ENCODE measurements at places on chromosomes 1 and 21.
A peak's percentile ranks its signal among the peaks of the same experiment; 100 is the strongest.

- no peak for DNase-seq
Measured at GRCh38 chr1:234503193-234504050, 24.4 kb upstream of the TARBP1 start.

DNA sequence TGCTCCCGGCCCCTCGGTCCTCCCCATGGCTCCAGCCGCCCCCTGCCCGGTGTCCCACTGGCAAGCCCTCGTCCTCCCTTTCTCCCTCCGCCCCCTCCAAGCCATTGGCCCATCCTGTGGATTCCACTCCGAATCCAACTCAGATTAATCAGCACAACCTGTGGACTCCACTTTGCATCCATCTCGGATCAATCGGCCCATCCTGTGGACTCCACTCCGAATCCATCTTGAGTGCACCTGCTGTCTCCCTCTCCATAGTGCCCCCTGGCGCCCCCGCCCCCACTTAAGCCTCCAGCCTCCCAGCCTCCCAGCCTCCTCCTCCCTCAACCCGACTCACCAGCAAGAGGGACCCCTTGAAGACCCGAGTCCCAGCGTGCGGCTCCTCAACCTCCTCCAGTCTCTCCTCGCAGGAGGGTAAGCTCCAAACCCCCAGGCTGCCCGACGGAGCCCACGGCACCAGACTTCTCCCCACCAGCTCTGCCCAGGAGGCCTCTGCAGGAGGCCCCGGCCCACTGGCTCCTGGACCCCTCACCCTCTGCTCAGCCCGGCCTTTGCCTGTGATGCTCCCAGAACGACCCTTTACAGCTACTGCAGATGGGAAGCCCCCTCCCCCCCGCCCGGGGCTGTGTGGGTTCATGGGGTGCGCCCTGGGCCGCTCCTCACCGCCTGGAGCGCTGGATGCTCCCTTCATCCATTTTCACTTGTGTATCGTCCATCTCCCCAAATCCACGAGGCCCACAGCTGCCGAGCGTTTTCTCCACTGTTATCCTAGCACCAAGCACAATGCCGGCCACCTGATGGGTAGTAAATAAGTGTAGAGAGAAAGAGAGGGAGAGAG is 40.6 kb upstream of the TSPEAR start:
- no peak for DNase-seq

DNA sequence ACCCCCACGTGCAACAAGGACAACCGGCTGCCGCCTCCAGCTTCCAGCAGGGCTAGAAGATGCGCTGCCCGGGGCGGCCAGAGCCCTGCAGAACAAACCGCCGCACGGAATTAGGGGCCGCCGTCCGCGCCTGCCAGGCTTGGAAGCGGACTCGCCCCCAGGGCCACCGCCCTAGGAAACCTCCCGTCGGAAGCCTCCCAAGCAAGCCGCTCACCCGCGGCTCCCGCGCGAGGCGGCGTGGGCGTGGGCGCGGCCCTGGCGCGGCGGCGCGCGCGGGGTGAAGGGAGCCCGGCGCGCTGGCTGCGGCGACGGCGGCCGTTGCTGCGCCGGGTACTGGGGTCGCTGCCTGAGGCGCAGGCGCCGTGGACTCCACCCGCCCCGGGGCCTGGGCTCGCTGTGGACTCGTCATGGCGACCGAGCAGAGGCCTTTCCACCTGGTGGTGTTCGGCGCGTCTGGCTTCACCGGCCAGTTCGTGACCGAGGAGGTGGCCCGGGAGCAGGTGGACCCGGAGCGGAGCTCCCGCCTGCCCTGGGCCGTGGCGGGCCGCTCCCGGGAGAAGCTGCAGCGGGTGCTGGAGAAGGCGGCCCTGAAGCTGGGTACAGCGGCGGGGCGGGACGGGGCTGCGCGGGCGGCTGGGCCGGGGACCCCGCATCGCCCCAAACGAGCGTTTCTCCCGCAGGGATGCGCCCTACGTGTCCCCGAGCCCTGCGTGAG is at the start of gene SCCPDH:
SCCPDH (plus strand) TSS at position 394 of the 715 bp plus-strand sequence; CDS start at position 408, 14 bp downstream.
- DNase-seq = peak; percentile 39

DNA sequence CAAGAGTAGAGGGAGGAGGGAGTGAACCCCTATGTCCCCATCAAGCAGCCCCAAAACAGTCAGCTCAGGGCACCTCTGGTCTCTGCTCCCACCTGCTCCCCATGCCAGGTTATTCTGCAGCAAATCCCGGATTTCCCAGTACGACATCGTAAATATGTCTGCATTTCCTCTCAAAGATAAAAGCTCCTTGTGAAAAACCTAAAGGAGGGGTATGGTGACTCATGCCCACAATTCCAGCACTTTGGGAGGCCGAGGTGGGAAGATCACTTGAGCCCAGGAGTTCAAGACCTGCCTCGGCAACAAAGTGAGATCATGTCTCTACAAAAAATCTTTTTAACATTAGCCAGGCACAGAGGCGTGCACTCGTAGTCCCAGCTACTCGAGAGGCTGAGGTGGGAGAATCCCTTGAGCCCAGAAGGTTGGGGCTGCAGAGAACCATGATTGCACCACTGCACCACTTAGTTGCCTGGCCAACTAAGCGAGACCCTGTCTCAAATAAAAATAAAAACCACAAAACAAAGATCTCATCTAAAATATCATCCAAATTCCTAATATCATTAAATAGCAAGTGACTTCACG is 7.1 kb downstream of the ACOT7 start:
- no peak for DNase-seq

DNA sequence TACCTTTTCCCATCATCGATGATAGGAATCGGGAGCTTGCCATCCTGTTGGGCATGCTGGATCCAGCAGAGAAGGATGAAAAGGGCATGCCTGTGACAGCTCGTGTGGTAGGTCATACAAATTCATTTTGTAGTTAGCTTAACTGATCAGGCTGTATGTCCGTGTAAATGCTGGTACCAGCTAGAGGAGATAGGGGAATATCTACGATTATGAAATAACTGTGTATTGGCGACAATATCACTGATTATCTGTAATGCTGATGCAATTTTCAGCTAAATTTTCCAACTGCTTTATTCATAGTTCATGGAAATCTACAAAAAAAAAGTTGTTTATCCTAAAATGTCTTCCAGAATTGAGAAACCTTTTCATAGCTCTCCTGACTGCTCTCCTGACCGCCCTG is 8.3 kb downstream of the PRDX6 start:
- DNase-seq = no peak

DNA sequence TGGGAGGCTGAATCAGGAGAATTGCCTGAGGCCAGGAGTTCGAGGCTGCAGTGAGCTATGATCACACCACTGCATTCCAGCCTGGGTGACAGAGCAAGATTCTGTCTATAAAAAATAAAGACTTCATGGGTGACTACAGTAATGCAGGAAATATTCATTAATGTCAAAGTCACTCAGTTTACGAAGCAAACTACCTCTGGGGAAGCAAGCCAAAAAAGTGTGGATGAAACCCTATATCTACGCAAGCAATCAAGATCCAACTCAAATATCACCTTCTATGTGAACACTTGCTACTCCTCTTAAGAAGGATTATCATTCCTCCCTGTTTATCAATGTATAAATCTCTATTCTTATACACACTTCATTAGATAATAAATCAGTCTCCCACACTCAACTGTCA is 434.8 kb downstream of the SETD4 start:
- DNase-seq = no peak

- no peak for DNase-seq
Measured at GRCh38 chr1:234899041-234899729, 229.5 kb downstream of the TOMM20 start.

DNA sequence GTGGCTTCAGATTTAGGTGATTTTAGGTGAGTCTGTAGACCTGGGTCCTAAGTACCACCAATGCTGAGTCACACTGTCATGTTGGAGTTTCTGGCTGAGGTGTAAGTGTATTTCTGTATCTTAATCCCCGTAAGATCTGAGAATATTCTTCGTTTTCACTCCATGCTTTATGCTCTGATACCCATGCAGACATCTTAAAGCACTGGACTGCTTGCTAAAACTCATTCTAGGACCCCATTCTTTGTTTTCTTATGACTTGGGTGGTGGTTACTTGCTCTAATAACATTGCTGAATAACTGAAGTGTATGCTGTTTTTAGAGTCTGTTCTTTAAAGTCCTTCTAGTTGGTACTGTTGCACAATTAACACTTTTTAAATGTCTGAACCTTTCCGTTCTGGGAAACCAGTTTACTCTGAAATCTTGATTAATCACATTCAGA is 36.6 kb downstream of the CDC42 start:
- no peak for DNase-seq

DNA sequence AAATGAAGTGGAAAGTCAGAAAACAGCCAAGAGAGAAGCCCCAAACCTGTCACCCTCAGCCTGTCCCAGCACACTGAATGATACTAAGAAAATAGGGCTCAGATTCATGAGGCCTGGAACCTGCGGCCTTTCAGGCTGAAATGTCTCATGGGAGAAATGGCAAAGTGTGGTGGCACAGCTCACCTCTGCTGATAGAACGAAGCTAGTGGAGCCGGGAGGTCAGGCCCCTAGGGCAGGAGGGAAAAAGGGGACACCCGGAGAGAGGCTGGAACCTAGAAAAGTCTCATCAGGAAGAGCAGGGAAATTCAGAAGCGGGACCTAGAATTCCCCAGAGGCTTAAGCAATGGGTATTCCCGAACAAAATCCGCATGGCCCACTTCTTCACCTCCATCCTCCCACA is 107.1 kb downstream of the BCAR3 start:
- no peak for DNase-seq

- DNase-seq = no peak
Measured at GRCh38 chr1:193540511-193540910, 354.1 kb upstream of the B3GALT2 start.

DNA sequence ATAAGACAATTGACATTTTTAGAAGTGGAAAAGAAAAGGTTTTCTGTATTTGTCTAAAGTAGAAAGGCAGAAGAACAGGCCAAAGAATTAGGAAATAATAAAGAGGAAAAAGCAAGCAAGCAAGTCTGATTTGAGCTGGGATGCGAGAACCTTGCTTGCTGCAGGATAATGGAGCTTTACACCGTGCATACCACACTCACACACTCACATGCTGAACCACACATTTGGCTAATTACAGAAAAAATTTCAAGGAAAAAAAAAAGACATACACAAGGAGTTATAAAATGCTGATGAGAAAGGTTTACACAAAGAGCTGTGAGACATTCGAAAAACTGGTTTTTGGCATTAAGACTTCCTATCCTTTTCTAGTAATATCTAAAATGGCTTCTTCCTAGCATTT is 593.9 kb downstream of the KIF26B start:
- no peak for DNase-seq

GRCh38 chr21:25701529-25701928 is 33.2 kb downstream of the ATP5PF start:
- DNase-seq = no peak

DNA sequence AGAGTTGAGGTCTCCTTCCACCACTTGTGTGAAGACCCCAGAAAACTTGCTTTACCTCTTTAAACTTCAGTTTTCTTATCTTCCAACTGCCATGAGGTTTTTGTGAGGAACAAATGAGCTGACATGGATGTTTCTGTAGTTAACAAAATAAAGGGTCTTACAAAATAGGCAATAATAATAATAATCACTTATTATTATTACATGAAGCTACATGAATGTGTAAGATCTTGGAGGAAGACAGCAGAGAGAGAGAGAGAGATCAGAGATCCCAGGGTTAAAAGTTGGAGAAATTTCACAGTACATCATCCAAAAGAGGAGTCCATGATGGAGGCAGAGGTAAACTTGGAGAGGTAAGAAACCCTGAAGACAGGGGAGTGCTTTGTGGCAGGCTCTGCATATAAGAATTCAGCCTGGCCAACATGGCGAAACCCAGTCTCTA is 10.7 kb downstream of the RCC1 start:
- DNase-seq = no peak

DNA sequence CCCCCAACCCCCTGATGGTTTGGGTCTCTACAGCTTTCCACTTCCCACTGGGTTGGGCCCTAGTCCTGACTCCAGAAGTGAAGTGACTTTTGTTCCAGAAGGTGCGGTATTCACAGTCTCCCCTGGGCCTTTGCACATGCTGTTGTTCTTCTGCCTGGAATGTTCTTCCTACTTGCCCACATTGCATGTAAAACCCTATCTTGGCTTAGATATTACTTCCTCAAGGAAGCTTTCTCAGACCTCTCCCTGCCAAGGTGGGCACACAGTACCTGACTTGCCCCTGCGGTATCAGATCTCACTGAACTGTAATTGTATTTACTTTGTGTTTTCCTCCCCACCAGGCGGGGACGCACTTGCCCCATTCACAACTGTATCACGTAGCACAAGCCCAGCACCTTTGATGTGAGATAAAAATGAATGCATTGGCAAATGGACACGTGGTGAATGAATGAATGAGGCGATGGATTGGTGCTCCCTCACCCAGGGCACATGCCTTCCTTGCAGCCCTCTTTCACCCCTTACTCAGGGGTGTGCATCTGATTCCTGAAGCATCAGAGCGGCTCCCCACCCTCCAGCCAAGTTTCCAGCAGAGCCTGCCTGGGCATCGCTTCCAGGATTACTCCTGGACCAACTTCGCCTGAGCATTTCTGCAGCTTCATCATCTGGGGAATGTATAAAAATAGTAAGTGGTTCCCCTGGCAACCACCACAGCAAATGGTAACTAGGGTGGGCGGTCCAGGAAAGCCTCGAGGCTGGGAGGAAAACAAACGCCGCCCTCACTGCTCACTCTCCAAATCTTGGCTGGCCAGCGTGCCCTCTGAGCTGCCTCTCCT is 19.8 kb downstream of the NENF start:
- no peak for DNase-seq

GRCh38 chr1:145960468-145961108 is 2.8 kb upstream of the LIX1L start:
- peak; percentile 76 for DNase-seq

DNA sequence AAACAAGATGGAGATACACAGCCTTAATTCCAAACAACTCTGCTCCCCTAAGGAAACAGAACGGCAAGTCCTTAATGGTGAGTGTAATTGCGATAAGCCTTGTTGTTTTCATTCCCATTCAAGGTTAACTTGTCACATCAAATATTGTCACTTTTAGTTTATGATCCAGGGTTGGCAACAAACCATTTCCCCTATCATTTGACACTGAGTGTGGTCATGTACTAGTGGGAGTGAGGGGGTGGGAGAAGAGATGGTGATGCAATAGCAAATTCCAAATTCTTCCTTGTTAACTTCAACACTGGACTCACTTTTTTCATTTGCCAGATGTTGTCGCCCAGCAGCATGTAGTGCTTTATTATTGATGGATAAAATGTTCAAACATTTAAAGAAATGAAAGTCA is 140.4 kb downstream of the ZNF326 start:
- DNase-seq = no peak

GRCh38 chr1:234238060-234238459 is 135.2 kb upstream of the COA6 start:
- no peak for DNase-seq

DNA sequence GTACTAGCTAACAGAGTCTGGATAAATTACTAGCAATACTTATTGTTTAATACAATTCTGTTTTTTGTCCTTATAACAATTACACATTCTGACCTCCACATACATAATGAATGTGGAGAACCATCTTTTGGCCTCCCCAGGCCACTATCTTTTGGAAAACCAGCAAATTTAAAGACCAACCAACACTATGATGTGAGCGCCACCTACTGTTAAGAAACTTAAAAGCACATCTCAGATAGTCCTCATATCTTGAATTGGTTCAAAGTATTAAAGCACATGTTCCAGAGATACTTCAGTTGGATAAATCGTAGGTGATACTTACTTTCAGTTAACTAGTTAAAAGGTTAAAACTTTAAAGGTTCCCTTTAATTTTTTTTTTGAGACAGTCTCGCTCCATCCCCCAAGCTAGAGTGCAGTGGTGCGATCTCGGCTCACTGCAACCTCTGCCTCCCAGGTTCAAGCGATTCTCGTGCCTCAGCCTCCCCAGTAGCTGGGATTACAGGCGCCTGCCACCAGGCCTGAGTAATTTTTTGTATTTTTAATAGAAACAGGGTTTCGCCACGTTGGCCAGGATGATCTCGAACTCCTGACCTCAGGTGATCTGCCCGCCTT is 29.3 kb upstream of the USP1 start:
- DNase-seq = no peak

- DNase-seq = no peak
Measured at GRCh38 chr1:83763361-83764095, 235.4 kb downstream of the TTLL7 start.
